ENCODE measurements at places on chromosomes 7 and 10. TPM values are rescaled to one million over a fixed set of nuclear protein-coding genes. Genes with fewer than 3 reads are reported as not detected.
A peak's percentile ranks its signal among the peaks of the same experiment; 100 is the strongest.

TUBB8 gene
- 0.59 TPM for total RNA-seq

FUOM gene
- total RNA-seq, result 7.4 TPM

PTF1A gene
- not detected for total RNA-seq

LOXL4 gene
- 2.5 TPM for total RNA-seq

CTAGE15 gene
- 0.20 TPM for total RNA-seq

PCLO gene
- 2.6 TPM for total RNA-seq

SUGCT gene
- total RNA-seq, result 2.7 TPM

RAB18 gene
- total RNA-seq, result 63.8 TPM

ADCYAP1R1 gene
- total RNA-seq, result not detected

FGF8 gene
- total RNA-seq, result not detected

NFKB2 gene
- 30.8 TPM for total RNA-seq

TUBAL3 gene
- 0.52 TPM for total RNA-seq

PPP1R3C gene
- total RNA-seq, result 1.5 TPM

PNLIP gene
- not detected for total RNA-seq

GBX1 gene
- total RNA-seq, result not detected

AP4M1 gene
- 26.2 TPM for total RNA-seq

DNA sequence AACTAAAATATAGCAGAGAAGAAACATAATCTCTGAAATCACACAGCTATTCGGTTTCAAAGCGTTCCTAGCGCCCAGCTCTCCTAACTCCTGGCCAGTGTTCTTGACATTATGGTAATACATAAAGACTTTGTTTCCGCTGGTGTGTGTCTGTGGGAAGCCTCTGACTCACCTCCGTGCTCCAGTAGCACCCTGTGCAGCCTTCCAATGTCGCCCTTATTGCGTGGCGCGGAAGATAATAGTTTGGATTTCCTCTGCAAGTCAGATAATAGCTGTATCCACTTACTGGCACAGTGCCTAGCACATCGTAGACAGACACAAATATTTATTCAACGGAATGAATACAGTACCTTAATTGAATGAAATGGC is 570 bp downstream of the BMS1 start:
- DNase-seq, result no peak

GRCh38 chr10:84698989-84699388 is 370.6 kb downstream of the CCSER2 start:
- DNase-seq, result no peak

DNA sequence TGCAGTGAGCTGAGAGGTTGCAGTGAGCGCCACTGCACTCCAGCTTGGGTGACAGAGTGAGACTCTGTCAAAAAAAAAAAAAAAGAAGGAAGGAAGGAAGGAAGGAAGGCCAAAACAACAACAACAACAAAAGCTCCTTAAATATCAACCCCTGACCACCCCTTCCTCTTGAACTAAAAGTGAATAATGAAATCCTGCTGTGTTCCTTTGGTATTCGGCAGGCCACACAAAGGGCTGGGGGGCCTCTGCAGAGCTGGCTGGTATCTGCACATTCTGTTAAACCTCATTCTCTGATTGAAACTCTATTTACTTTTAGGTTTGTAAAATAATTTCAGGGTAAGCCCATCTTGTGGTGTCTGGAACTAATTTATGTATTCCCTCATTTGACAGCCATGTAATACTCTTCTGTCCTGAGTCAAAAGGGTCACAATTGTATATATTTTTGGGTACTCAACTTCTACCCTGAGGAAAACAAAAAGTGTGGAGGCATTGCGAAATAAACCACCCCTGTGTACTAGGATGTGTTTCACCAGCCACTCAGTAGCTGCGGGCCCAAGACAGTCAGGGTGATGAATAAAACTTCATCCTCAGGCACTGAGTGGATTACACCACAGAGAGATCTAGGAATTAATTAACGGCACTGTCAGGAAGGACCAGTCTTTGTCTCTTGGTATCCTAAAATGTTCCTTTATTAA is 446.4 kb upstream of the PFKP start:
- no peak for DNase-seq

GRCh38 chr7:134891262-134891695 is 95.0 kb upstream of the AGBL3 start:
- DNase-seq, result peak; percentile 85

DNA sequence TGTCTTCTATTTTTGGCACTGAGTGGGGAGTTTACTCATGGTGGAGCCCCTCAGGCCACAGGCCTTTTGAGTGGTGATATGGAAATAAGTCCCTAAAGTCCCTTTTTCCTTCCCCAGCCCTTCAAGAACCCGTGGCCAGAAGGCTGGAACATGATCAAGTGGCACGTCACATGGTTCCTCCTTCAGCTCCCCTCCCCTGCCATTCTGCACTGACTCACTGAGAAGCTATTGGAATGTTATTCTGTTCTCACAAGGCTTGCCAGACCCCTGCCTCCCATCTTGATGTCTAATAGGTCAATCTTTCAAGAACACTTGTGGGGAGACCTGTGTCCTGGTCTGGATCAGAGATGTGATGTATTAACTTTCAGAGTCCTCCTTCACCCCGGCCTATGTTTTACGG is 279.8 kb downstream of the SEC23IP start:
- DNase-seq, result no peak

GRCh38 chr7:92043637-92044036 is 90.6 kb downstream of the CYP51A1 start:
- DNase-seq, result no peak

DNA sequence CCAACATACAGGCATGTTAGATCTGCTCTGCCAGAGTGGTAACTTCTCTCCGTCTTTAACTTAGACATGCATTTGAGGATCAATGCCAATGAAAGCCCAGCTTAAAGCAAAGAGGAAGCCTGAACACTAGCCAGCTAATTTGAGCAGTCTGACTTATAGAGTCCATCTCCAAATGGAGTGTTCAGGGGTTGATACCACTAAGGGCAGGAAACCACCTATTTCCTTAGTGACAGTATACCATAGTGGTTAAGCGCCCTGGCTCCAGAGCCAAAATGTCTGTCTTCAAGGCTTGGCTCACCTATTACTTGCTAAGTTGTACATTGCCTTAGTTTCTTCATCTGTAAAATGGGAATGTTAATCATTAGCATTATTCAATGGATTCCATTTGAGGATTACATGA is 678.5 kb downstream of the KCNMA1 start:
- no peak for DNase-seq

DNA sequence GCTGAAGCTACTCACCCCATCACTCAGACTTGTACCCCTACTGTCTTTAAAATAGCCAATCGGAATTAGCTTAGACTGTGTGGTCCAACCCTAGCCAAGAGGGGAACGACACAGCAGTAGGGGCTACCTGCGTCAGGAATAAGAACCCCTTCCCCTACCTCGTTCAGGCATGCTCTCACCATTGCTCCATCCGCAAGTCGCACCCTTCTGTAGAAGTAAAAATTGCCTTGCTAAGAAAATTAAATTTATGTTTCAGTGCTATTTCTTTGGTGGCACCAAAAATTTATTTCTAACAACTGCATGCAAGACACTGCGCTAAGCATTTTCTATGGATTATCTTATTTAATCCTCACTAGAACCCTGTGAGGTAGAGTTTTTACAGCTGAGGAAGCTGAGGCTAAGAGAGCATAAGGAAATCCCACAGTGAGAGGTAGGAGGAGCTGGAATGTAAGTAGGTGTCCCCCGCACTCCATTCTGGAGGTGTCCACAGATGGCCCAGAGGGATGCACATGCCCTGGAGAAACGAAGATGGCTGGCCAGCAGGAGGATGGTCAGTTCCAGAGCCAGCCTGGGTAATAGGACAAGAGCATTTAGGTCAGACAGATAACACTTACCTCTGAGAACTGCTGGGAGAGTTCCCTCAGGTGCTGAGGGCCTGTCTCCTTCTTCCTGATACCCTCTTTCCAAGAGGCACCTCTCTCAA is 15.3 kb upstream of the CACUL1 start:
- no peak for DNase-seq

DNA sequence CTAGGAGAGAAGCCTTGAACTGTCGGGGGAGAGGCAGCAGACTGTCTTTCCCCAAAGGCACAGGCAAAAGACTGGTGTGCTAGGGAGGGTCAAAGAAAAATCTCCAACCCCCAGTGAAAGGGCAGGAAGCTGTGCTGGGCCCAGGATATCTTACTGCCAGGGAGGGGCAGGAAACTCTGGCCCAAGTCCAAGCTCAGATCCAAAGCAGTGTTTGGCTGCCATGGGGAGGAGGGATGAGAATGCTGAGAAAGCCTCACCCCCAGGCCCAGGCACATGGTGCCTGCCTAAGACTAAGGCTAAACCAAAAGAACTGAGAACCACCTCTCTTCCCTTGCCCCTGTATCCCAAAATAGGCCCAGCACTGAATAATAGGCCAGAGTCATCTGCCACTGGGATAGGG is 171.2 kb downstream of the PLPP4 start:
- DNase-seq, result no peak

GRCh38 chr7:64951250-64951848 is 39.5 kb downstream of the ZNF117 start:
- DNase-seq, result no peak

GRCh38 chr10:76133597-76134255 is 702.3 kb downstream of the LRMDA start:
- DNase-seq, result no peak

- DNase-seq, result no peak
Observed at GRCh38 chr7:256461-256940, 33.5 kb upstream of the FOXL3 start.

DNA sequence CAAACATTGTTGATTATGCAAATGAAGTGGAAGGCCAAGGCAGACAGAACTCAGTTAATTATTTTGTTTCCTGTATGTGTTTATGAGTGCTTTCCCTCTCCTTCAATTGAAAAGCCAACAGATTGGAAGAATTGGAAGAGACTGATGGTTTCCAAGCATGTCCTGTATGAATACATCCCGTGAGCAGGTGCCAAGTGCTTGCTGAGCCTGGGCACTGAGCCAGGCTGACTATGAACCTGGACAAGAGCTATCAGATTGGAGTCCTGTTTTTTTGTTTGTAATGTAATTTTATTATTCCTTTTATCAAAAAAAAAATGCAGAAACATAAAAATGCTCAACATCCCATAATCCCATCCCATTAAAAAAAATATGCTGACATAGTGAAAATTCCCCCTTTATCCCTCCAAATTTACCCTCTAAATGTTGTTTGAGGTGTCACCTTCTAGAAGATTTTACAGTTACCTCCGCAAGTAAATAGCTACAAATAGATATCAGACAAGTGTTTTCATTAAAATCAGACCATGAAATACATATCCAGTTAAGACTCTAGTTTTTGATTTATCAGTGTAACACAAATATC is 449.5 kb downstream of the GRID1 start:
- no peak for DNase-seq

- no peak for DNase-seq
Observed at GRCh38 chr7:92769844-92770243, 66.5 kb downstream of the CDK6 start.

DNA sequence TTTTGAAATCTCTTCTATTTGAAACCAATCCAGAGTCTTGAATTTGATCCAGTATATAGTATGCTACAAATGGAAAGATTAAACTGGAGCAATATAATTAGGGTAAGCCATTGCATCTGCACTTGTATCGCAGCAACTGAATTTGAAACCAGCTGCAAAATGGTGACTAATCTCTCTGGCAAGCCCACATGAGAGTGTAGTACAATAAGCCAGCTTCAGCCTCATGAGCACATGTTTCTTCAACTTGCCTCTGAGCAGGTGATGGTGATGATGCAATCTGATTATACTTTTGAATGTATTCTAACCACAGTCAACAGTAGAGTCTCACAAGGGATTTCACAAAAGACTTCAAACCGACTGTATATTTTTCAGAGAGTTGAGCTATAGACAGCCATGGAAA is 829 bp upstream of the RPA3 start:
- DNase-seq, result peak; percentile 67

DNA sequence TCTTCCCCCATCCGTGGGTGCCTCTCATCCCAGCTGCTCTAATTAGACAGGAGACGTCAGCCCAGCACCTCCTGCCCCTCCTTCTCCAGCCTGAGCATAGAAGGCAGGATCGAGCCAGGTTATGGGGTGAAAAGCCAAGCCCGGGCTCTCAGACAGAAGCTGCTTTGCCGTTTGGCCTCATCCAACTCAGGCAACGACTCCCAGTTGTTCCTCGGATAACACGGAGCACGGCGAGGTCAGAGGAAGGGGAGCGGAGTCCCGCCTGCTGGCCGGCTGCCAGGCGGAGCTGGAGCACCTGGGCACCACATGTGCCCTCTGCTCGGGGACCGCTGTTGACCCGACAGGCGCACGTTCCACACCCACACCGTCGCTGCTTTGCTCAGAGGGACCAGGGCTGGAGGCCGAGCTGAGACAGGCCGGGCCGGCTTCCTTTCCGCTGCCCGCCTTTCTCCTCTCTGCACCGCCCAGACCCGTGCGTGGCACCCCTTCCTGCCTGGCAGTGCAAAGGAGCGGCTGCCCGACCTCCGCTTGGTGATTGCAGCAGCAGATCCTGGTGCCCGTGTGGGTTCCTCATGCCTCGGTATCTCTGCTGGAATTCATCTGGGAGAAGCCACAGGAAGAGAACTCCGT is 21.6 kb upstream of the UNCX start:
- DNase-seq, result no peak

GRCh38 chr7:148299350-148300276 is 291.0 kb upstream of the C7orf33 start:
- DNase-seq, result no peak

- no peak for DNase-seq
Observed at GRCh38 chr10:89250865-89251408, 638 bp downstream of the LIPA start.

GRCh38 chr7:139691253-139691781 is 86.5 kb downstream of the HIPK2 start:
- DNase-seq, result no peak

All from PC-9 (cell line).